ENCODE measurements at places on chromosomes 2 and 18. TPM values are rescaled to one million over a fixed set of nuclear protein-coding genes. Genes with fewer than 3 reads are reported as not detected.

Gene ZNF396
- total RNA-seq = 1.4 TPM

Gene EFHD1
- total RNA-seq = 1.1 TPM

Gene SCG2
- total RNA-seq = 0.47 TPM

Gene GKN1
- total RNA-seq = not detected

Gene SIX2
- total RNA-seq = 19.5 TPM

Gene PMS1
- 6.2 TPM for total RNA-seq

Gene LIMS2
- total RNA-seq = 55.2 TPM
